Suppressor macrophage treated with lipopolysaccharide for 1 hour (primary cell): ENCODE measurements at places on chromosomes 7 and 10.

DNA sequence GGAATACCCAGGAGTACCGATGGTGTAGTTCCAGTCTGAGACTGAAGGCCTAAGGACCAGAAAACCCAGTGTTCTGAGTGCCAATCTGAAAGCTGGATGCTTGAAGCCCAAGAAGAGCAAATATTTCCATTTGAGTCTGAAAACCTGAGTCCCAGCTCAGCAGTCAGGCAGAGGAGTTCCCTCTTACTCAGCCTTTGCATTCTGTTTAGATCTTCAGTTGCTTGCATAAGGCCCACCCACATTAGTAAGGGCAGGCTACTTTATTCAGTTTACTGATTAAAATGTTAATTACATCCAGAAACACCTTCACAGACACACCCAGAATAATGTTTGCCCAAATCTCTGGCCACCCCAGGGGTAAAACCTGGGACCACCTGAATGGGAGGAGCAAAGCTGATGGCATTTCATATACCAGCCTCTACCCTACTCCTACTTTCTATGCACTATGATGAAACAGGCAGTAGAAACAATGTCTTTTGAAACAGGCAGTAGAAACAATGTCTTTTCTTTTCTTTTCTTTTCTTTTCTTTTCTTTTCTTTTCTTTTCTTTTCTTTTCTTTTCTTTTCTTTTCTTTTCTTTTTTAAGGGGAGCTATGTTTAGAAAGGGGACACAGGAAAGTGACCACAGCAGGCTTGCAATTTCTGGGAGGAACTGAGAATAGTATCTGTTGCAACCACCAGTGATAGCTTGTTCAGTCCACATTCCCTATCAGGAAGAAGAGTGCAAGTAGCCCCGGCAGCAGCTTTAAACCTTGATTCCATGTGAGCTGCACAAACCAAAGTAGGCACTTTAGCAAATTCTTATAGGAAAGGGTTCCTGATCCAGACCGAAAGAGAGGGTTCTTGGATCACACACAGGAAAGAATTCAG lies 30.6 kb downstream of the FAM237B start:
- DNase-seq = peak; percentile 22

DNA sequence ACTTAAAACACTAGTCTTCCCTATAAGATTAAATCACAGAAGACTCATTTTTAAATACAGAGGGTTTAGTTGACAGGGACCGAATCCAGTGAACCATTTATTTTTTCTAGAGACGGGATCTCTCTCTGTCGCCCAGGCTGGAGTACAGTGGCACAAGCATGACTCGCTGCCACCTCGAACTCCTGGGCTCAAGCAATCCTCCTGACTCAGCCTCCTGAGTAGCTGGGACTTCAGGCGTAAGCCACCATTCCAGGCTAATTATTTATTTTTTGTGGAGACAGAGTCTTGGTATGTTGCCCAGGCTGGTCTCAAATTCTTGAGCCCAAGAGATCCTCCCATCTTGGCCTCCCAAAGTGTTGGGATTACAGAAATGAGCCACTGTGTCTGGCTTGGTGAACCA lies 20.9 kb upstream of the LYZL1 start:
- no peak for DNase-seq

- peak; percentile 95 for DNase-seq
Observed at GRCh38 chr10:11595395-11595692, 16.1 kb downstream of the USP6NL start.

DNA sequence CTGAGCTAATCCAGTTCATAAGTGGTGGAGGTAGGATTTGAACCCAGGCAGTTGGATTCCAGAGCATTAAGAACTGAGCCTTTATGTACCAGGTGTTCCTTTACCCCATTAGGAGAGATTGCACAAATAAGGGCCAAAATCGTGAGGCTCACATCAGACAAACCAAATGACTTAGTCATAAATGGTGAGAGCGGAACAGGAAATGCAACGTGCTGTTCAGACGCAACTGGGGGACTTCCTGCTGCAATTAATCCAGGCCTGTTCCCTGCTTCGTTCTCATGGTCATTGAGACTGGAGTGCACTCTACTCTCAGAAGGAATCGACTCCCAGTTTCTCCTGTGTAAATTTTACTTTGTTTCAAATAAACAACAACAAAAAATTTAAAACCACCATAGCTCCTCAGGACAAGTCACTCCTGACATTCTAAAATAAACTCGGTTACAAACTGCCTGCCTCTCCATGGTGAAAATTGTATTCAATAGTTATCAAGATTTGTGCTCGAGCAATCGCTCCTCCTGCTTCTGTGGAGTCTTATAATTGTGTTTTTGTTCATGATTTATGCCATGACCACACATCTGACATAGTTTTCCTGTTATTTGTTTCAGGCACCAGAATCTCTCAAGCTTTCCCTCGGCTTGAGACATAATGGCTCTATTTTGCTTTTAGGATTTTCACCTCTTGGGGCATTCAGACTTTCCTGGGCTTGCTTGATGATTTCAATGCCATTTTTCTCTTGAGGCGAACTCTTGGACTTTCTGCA lies 115.3 kb upstream of the BMPER start:
- DNase-seq = no peak

GRCh38 chr10:75600833-75601232 lies 169.4 kb downstream of the LRMDA start:
- DNase-seq = no peak

DNA sequence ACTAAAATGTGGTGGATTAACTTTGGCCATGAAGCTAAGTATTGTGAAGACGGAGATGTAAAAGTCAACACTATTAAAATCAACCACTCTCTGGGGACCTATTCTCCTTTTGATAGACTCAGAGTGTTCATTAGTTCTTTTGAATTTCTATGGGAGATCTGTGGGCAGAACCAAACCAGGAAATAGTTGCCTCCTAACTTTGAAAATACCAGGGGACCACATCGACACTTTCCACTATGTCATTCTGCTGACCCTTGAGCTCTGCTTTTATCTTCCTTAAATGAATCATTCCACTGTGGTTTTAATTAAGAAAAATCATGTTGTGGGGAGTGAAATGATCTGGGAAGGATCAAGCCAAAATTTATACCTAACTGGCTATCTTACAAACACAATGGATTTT lies 960.5 kb downstream of the GATA3 start:
- DNase-seq = no peak

GRCh38 chr10:80870282-80870681 lies 332.6 kb downstream of the SH2D4B start:
- no peak for DNase-seq

GRCh38 chr7:142804728-142805207 lies 34.0 kb downstream of the PRSS2 start:
- DNase-seq = no peak

GRCh38 chr7:19585761-19586160 lies 123.1 kb downstream of the POLR1F start:
- no peak for DNase-seq

GRCh38 chr7:2941216-2941859 lies 97.2 kb upstream of the GNA12 start:
- peak; percentile 52 for DNase-seq

- DNase-seq = no peak
Observed at GRCh38 chr7:98175260-98175940, 35.8 kb upstream of the BHLHA15 start.

GRCh38 chr7:104898434-104898833 lies 115.6 kb upstream of the KMT2E start:
- DNase-seq = no peak

GRCh38 chr10:48682265-48682664 lies 2.4 kb upstream of the WDFY4 start:
- no peak for DNase-seq

DNA sequence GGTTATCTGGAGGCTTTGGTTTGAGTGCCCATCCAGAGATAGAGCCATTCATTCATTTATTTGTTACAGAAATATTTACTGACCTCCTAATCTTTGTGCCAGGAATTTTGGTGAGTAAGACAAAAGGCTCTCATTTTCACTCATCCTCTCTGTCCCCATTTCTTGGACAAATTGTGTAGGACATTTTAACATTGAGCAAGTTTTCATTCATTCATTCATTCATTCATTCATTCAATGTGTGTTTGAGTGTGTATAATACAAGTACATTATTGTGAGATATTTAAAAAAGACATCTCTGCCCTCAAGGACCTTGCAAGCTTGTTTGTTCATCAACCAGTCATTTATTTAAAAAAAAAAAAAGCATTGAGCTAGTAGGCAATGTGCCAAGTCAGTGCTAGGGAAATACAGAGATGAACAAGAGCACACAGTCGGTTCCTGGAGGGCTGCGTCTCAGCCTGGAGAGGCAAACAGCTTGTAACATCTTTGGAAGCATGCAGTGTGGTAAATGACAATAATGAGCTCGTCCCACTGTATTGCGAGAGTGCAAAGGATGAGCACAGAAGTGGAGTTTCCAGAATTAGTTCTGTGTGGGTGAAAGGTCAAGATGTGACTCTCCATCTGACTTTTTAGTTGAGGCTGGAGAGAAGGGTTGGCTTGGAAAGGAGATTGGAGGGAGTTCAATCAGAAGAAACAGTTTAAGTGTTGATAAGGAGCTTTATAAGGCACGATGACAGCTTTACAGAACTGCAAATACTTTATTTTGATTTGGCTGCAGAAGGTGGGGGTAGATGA lies 50.5 kb upstream of the HBP1 start:
- peak; percentile 77 for DNase-seq

- DNase-seq = no peak
Observed at GRCh38 chr7:98352621-98353020, 48.3 kb downstream of the BAIAP2L1 start.

DNA sequence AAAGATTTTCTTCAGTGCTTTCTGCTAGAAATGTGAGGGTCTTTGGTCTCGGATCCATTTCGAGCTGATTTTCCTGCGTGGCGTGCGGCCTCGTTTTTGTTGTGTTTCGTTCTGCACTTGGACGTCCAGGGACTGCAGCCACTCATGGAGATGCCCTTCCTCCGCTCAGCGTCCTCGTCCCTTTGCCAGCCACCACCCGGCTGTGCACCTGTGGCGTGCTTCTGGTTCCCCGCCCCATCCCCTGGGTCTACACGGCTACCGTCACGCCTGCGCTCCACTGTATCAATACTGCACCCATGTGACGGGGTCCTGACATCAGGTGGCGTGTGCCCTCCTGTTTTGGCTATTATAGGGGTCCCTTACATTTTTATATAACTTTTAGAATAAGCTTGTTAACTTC lies 42.7 kb upstream of the NKX6-2 start:
- DNase-seq = no peak

- DNase-seq = no peak
Observed at GRCh38 chr10:74786126-74786525, 40.3 kb upstream of the KAT6B start.

- DNase-seq = no peak
Observed at GRCh38 chr7:158310924-158311666, 276.5 kb downstream of the PTPRN2 start.

GRCh38 chr7:148079206-148080080 lies 511.1 kb upstream of the C7orf33 start:
- no peak for DNase-seq

DNA sequence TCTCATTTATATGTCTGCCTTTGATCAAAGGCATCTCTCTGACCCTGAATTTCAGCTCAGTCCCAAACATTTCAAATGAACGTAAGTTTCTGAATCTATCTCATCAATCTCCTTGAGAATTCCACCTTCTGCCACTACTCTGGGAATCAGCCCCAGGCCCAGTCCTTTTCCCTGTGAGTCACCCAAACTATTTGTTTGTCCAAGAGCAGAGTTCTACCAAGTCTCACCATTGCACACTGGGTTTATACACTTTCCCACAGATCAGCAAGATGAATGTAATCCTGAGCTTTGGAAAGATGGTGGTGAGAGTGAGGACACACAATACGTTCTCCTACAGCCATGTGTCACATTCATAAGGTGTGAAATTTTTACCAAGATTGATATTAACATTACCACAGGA lies 251.3 kb upstream of the VWC2 start:
- DNase-seq = no peak

GRCh38 chr7:135775230-135775629 lies 26.6 kb upstream of the FAM180A start:
- DNase-seq = no peak

GRCh38 chr7:31256506-31256905 lies 84.0 kb downstream of the NEUROD6 start:
- DNase-seq = no peak
